ENCODE measurements at places on chromosomes 6 and 20.

DNA sequence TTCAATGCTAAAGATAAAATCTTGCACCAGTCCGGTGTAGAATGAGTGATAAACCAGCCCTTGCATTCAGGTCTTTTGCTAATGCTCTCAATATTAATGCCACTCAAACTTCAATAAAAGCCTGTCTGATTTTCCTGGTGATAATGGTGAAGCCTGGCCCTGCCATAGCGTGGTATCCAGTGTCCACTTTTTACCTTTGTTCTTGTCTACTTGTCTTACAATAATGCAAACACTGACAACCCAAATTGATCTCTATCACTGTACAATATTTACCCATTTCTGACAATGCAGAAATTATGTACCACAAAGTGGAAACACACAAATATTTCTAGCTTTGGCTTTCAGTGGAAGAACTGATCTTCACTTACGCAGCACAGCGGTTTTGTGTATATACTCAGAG, 189.1 kb downstream of the ZDHHC14 start:
- DNase-seq: no peak

DNA sequence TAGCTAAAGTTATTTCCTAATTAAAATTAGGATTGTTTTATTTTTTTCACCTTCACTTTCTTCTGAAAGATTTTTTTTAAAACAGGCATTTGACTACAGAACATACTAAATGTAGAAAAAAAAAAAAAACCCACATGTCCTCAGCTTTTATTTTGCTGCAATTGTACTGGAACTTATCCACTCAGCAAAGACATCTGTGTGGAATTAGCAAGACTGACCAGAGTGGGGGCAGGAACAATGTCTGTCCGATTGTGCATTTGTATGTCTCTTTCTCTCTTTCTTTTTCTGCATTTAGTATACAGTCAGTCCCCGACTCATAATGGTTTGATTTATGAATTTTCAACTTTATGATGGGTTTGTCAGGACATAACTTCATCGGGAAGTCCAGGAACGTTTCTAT, 77.3 kb downstream of the CHD6 start:
- no peak for DNase-seq

DNA sequence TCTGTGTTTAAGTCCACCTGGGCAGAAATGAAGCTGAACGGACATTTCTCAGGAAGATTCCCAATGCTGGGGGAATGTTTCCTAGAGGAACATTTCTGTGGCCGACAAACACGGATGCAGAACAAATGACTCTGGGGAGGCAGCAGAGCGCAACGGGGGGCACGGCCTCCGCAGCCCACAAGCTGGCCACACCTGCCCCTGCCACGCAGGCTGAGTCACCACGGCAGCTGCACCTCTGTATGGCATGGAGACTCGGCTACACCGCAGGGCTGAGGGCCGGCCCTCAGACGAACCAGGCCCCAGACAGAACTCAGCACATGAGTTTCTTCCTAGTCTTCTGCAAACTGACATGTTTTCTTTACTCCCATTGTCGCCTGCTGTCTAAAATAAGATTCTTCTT, 10.0 kb upstream of the PRR18 start:
- DNase-seq: no peak

- DNase-seq: no peak
Observed at GRCh38 chr20:22829356-22829755, 205.8 kb upstream of the SSTR4 start.

DNA sequence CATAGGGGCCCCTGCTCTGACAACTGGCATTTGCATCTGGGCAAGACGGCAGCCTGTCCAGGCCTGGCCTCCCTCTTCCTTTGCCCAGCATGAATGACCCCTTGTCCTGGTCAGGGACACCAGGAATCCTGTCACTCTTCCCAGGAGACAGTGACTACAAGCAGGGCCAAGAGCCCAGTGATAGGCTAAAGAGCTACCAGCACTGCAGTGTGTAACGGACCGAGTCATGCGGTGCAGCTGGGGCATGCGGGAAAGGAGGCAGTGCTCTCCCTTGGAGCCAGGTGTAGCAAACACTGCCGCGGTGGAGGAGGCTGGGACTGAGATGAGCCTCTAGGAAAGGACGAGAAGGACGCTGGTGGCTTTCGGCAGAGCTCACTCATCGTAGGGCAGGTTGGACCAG, 38.7 kb upstream of the DSP start:
- no peak for DNase-seq

DNA sequence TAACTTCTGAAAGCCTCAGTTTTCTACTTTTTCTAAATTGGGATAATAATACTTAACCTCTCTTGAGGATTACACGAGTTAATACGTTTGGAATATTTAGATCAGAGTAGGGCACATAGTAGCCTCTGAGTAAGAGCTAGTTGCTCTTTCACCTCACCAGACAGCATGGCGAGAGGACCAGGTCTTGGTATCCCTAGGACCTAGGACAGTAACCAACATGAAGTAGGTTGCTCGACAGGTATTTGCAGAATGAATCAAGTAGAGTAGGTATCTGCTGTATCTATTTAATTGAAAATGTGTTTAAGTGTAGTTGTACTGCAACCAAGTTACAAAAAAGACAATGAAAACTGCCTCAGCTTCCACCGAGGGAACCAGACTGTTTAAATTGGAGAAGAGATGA, 1.4 kb downstream of the CDC5L start:
- DNase-seq: no peak

DNA sequence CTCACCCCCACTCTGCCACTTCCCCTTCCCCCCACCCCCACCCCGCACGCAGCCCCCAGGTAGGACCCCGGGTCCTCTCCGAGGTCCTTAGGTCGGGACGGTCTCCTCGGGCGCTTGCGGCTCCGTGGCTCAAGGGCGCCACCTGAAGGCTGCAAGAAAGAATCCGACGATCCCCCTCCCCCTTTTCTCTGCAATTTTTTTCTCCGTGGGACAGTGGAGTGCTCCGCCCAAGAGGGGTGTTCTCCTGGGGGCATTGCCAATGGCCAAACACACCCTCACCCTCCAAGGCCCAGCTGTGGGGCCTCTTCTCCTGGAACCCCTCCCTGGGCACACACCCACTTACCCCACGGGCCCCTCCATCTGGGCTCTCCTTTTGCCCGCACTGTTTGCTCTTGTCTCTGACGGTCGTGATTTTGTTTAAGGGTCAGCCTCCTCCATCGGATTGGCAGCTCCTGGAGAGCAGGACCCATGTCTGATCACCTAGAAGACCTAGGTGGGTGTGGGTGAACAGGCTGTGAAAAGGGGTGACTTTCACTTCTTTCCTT, 1.1 kb upstream of the TMEM74B start:
- no peak for DNase-seq

- no peak for DNase-seq
Observed at GRCh38 chr6:101539510-101540245, 146.2 kb downstream of the GRIK2 start.

- DNase-seq: no peak
Observed at GRCh38 chr20:946826-947225, 30.7 kb upstream of the ANGPT4 start.

- no peak for DNase-seq
Observed at GRCh38 chr6:149503872-149504271, 19.1 kb upstream of the ZC3H12D start.

- peak; percentile 66 for DNase-seq
Observed at GRCh38 chr6:112029045-112029822, 24.7 kb upstream of the CCN6 start.

DNA sequence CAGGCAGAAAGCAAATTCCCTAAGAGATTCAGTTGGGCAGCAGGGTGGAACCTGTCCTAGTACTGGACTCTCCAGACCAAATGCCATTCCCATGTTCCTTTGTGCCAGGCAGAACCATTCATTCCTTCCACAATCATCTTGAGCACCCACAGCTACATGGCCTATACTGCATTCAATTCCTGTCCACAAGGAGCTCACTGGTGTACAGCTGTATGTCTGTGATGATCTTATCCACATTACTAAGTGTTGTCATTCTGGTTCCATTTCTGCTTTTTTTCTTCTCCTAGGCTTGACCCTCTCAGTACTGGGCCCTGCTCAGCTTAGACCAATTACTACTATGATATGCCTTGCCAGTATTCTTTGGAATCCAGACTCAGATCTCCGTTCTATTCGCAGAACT, 27.5 kb downstream of the MAN1A1 start:
- DNase-seq: no peak

DNA sequence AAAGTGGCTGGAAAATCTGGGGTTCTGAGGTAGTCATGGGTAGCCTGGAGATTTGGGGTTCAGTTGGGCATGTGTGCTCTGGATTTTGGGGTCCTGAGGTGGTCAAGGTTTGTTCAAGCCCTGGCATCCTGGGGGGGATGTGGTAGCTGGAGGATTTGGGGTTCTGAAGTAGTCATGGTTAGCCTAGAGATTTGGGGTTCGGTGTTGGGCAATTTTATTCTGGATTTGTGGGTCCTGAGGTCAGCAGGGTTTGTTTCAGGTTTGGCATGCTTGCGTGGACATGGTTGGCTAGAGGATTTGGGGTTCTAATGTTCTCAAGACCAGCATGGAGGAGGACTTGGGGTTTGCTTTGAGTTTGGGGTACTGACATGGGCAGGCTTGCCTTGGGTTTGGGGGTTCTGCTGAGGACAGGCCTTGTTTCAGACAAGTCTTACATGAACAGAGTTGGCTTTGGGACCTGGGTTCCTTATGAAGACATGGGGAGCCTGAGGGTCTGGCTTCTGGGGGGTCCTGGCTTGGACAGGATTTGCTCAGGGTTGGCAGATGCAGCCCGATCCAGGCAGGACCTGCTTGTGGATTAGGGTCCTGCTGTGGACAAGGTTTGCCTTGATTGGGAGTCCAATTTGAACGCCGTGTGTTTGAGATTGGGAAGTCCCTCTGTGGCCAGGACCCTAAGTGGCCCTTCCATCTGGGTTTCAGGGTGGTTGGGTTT, 906 bp downstream of the ANKRD60 start:
- DNase-seq: no peak

- no peak for DNase-seq
Observed at GRCh38 chr6:150316936-150317335, 51.9 kb upstream of the IYD start.

DNA sequence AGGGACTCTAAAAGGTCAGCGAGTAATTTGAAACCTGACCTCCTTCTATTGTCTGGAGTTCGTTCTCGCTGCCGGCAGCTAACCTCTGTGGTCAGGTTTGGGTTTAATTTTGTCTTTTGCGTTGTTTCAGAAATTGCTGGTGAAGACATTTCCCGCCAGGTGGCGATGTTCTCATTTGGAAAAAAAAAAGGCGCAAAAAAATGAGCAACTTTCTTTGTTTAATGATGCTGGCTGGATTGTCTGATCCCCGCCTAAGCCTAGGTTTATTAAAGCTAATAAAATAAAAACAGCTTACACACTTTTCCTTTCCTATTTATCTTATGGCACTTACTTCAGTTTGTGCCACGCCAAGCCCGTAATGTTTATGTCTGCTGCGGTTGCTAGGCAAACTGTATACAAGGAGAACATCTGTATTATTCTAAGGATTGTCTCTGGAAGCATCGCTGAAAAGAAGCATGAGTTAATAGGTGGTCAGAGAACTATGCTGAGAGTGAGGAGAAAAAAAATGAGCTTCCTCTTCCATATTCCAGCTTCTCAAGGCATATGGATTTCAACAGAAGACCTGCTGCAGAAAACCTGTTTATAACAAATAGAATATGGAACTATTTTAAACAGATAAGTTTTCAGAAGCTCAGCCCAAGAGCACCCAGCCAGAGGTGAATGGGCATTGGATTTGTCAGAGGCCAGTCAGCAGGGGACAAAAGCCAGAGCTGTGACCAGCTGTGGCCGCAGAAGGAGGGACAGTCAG, 205.7 kb downstream of the DOK5 start:
- no peak for DNase-seq

GRCh38 chr6:143003676-143004075, 57.0 kb upstream of the AIG1 start:
- no peak for DNase-seq
